ENCODE measurements at places on chromosomes 13 and 19. TPM values are rescaled to one million over a fixed set of nuclear protein-coding genes. Genes with fewer than 3 reads are reported as not detected.

- peak; percentile 65 for DNase-seq
Observed at GRCh38 chr19:5047251-5047935, 78.5 kb downstream of the KDM4B start.

GRCh38 chr13:99572921-99573320 is 71.6 kb downstream of the TM9SF2 start:
- no peak for DNase-seq

The SELENOV gene
- total RNA-seq: 3.1 TPM

DNA sequence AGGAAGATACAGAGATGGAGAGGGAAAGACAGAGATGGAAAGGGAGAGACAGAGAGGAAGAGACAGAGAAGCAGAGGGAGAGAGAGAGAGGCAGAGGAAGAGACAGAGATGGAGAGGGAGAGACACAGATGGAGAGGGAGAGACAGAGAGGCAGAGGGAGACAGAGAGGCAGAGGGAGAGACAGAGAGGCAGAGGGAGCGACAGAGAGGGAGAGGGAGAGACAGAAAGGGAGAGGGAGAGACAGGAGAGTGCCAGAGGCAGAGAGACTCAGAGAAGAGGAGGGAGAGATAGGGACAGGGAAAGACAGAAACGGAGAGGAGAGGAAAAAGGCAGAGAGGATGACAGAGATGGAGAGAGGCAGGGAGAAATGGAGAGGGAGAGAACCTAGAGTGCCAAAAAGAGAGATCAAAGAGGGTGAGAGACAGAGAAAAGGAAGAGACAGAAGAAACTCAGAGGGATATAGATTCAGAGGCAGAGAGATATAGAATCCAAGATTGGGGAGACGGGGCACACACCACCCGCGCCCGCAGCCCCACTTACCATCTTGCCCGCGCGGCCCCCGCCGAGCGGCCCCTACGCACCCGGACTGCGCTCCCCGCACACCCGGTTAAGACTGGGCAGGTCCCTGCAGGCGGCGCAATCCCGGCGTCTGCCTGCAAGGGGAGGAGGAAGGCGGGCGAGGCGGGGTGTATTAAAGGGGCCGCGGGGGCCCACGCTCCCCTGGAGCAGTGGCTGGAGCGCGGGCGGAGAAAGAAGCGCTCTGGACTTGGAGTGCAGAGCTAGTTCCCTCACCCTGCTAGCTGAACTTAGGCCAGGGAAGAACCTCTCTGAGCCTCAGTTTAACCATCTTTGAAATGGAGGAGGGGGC is 10.7 kb downstream of the TM6SF2 start:
- DNase-seq: peak; percentile 94

DNA sequence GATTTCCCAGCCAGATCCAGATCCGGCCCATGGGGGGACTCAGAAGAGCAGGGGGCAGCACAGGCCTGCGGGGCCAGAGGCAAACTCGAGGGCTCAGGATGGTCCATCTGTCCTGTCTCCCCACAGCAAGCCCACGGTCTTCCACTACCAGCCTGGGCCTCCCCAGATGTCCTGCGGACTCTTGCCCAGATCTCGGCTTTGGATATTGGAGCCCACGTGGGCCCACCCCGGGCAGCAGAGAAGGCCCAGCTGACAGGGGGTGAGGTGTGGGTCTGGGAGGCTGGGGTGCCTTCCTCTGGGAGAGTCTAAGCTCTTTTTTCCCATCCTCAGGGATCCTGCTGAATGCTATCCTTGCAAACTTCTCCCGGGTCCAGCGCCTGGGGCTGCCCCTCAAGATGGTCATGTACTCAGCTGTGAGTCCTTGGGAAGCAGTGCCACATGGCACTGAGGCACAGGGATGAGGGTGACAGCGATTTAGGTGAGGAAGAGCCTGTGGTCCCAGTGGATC is 3.4 kb downstream of the ACP4 start:
- DNase-seq: peak; percentile 62

- DNase-seq: no peak
Observed at GRCh38 chr13:99522298-99522697, 21.0 kb downstream of the TM9SF2 start.

DNA sequence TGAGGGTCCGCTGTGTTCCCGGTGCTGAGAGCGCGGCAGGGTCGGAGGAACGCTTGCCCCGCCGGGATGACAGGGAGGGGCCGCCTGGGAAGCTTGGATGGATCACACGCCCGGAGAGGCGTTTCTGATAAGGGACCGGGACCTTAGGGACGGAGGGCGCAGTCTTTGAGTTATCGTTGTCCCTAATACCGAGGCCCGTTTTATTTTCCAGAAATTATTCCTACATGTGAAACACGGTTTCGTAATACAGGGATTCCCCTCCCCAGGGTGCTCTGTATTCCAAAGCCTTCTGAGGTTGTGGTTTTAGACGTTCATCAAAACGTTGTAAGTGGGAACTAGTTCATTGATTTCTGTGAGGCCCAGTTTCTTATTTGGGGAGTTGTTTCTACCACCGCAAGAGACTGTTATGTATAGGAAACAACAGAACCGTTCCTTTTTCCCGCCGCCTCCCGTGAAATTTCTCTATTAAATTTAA is 752 bp downstream of the PDCD5 start:
- DNase-seq: peak; percentile 63

DNA sequence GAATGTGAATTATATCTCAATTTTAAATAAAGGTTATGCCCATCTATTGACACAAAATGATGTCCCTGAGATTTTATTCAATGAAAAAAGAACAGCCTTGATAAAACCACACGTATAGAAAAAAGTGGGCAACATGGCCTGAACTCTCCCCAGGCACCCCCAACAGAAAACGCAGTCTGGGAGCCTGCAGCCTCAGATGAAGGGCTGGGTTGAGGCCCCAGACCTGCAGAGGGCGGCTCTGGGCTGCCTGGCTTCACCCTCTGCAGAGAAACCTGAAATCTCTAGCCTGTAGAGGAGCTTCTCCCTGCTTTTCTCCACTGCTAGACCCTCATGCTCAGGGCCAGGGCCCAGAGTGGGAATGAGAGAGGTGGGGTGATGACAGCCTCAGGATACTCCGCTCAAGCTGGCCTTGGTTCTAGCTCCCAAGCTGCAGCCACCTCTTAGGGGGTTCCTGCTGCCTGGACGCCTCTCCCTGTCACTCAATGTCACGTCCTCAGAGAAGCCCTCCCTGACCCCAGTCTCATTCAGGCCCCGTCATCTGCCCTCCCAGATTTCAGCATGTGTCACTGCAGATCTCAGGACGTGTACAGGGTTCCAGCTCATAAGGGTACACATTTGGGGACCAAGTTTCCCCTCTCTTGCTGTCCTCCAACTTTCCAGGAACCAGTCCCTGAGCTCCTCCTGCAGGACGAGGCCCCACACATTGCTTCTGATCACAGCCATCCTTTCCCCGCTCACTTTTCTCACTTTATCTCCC is 1.8 kb downstream of the MBD3 start:
- DNase-seq: peak; percentile 80

DNA sequence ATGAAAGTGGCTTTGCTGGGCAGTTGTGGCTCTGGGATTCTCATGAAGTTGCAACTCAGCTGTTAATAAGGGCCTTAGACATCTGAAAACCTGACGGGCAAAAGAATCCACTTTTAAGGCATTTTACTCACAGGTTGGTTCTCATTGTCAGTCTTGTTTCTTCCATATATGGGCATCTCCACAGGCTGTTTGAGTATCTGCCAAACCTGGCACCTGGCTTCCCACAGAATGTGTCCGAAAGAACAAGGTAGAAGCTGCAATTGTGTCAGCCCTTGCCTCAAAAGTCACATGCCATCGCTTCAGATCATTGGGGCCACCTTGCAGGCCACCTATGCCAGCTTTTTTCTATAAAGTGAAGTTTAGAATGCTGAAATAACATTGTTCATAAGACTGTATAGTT is 102.4 kb downstream of the KCTD12 start:
- DNase-seq: no peak

GRCh38 chr13:103140001-103140671 is 73.9 kb upstream of the SLC10A2 start:
- DNase-seq: peak; percentile 50

DNA sequence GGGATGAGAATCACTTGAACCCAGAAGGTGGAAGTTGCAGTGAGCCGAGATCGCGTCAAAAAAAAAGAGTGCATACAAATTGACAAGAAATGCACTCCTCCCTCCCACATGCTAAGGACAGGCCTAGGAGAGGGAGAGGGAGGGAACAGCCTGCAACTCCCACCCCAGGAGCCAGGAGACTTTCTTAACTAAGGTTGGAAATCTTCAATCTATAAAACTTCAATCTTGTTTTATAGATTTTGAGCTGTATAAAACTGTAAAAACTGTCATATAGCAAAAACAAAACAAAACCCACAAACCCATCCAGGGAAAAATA is 1.3 kb upstream of the SYCN start:
- DNase-seq: no peak

The RDH8 gene
- not detected for total RNA-seq

The RGS9BP gene
- 0.33 TPM for total RNA-seq

DNA sequence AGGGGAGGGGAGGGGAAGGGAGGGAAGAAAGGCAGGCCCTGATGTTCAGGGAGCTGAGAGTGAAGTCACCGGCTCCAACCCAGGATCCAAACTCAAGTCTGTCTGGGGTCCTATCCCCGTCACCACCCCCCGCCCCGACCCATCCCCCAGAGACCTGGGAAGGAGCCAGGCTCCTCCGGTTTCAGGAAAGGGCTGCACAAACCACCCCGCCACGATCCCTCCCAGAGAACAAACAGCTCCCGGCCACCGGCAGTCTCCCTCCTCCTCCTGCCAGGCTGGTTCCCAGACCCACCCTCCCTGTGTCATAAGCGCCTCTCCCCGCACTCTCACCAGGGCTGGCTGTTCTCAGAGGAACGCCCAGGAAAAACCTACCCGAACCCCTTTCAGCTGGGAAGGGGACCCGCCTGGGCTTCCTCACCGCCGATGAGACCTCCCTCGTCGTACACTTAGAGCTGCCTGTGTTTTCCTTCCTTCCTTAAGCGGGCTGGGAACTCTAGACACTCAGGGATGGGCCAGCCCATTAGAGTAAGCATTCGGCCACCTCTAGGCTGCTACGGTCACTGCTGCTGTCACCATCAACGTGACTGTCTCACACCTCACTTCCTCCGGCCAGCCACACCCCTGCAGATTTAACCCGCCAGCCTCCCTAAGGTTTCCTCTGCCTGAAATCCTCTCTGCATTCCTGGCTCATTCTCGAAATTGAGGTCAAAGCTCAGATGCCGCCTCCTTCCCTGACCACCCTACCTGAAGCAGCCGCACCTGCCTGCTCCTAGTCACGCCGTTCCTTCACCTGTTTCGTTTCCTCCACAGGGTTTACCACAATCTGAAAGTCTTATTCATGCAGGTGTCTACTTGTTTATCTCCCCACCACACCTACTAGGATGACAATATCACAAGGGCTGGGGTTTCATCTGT is 6.3 kb upstream of the RDH13 start:
- peak; percentile 77 for DNase-seq

The PSG1 gene
- not detected for total RNA-seq

DNA sequence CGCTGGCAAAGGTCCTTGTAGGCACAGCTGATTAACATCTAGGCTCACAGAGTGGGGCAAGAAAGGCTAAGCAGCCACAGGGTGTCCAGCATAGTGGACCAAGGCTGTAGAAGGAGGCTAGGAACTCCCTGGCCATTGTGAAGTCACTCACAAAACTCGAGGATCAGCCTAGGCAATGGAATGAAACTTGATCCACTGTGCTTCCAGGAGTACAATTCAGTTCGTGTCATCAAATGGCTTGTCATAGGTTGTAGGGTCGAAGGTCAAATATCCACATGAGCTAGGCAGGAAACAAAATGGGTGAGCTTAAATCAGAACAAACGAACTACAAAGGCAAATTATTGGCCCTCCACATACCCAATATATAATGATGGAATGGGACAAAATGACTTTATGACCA is 4.4 kb upstream of the FAM187B start:
- no peak for DNase-seq

The CYP4F11 gene
- not detected for total RNA-seq

DNA sequence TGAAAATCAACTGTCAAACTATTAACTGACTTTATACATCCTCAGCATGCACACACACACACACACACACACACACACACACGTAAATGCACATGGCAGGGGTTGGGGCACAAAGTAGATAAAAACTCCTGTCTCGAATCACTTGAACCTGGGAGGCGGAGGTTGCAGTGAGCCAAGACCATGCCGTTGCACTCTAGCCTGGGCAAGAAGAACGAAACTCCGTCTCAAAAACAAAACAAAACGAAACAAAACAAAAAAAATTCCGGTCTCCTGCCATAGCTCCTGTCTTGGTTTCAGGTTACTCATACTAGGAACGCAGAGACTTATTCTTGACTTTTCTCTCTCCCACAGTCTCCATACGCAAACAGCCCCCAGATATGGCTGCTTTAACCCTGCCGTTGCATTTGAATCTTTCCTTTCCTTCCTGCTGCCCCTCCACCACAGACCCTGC is 148.9 kb downstream of the SHISA2 start:
- no peak for DNase-seq

DNA sequence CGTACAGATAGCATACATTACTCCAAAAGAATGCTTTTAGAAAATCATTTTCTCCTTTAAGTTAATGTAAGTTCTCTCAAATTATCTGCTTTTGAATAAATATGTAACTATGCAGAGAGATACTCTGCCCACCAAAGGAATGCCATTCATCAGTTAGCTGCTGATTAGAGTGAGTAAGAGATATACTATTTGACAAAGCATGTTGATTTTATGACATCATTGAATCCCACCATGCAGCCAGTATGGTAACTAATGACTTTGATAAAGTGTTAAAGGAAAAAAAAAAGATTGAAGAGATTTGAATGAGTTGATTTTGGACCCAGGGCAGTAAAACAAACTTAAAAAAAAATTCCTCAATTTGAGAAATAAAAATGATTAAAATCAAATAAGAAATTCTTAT is 521.5 kb downstream of the SLITRK6 start:
- no peak for DNase-seq

- no peak for DNase-seq
Observed at GRCh38 chr13:79772811-79773210, 291.9 kb downstream of the NDFIP2 start.

DNA sequence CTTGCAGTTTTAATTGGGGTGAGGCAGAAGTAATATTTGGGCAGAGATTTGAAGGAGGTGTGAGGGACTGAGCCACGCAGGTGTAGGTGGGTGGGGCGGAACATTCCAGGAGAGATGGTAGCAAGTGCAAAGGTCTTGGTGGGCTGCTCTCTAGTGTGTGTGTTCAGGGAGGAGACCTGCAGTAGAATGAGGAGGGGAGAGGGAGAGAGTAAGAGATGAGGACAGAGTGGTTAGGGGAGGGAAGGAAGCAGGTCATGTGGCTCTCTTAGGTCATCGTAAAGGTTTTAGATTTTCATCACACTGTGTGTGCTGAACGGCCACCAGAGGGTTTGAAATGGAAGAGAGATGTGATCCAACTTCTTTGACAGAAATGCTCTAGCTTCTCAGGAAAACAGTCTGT is 33.5 kb downstream of the WASF3 start:
- no peak for DNase-seq

The IGFL1 gene
- not detected for total RNA-seq

DNA sequence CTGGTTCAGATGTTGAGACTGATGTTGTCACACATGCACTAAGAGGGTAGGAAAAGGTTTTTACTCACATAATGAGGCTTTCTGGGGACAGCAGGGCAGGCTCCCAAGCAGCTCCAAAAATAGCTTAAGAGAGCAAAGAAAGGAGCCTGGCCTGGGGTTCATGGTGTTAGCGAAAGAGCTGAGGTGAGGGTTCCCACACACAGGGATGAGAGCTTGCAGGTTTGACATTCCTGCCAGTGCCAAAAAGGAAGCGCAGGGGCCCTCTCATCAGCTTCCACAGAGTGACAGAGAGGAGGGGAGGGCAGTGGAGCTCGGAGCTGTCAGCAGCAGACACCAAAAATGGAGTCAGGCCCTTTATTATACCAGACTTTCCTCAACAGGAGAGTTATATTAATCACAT is 65.5 kb upstream of the FAM216B start:
- DNase-seq: no peak

The ARHGEF7 gene
- total RNA-seq: 20.8 TPM

The IL4I1 gene
- 0.73 TPM for total RNA-seq
